ENCODE measurements at places on chromosomes 2 and 18. TPM values are rescaled to one million over a fixed set of nuclear protein-coding genes. Genes with fewer than 3 reads are reported as not detected.

FAM110C gene
- 0.10 TPM for total RNA-seq

DNA sequence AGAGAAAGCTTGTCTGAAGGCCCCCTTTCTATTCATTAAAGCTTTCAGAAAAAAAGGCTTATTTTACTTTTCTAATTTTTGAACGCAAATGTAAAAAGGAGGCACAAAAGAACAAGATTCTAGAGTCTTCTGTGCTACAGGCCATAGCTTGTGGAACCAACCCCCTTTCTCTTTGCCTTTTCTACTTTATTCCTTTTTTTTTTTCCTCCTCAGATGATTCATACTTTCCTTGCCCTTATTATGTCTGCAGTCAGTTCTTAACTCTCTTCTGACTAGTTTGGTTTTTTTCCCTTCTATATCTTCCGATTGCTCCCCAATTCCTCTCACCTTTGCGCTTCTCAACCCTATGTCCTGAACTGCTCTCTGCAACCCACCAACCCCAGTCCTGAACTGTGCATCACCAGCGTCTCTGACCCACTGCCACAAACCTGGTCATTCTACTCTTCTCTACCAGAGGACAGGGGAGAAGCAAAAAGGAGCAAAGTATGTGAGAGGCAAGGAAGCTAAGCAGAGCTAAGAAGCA is 56.9 kb upstream of the WIPF1 start:
- no peak for DNase-seq

GRCh38 chr2:186099826-186100225 is 361.2 kb downstream of the FSIP2 start:
- no peak for DNase-seq

DNA sequence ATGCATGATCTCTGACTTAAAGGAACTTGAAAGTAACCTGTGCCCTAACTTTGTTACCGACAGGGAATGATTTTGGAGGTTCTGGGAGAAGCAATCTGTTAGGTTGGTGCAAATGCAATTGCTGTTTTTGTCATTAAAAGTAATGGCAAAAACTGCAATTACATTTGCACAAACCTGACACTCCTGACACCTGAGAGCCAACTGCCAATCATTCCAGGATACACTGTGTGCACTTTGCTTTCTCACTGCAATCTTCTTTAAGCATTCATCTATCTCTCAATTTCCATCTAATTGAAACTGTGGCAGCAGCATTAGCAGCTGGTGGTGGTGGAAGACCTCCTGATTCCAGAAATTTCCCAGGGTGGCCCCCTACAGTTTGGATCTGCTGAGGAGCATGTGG is 87.6 kb upstream of the CYP1B1 start:
- no peak for DNase-seq

- no peak for DNase-seq
Observed at GRCh38 chr2:69945941-69946340, 15.5 kb downstream of the ASPRV1 start.

RAMP1 gene
- total RNA-seq, result 0.62 TPM

COL6A3 gene
- 2.5 TPM for total RNA-seq

CYP26B1 gene
- total RNA-seq, result not detected

ZNF804A gene
- total RNA-seq, result not detected

DNA sequence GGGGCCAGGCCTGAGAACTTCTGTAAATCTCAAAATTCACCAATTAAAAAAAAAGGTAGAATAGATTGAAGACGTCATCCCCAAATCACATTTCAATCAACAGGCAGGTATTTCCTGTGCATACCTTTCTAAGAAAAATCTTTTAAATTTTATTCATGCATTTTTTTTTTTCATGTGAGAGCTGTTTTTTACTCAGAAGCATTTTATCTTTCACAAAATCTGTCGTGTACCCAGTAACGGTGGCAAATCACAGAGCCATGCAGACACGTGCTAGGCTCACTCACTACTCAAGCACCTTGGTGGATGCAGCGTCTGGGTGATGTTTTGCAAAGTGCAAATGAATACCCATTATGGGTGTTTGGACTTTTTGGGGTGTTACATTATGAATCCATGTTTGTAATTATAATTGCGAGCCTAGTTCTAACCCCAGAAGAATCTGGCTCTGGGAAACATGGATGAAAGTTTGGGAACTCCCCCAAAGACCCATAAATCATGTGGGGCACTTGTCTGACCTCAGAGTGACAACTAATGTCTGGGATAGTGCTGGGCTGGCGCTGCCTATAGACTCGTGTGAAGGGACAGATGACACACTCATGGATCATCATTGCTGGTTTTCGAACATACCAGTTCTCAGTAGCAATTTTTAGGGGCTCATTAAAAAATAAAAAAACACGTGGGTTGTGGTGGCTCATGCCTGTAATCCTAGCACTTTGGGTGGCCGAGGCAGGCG is 335.2 kb downstream of the LPIN1 start:
- peak; percentile 30 for DNase-seq

GRCh38 chr2:36123995-36124394 is 231.6 kb upstream of the CRIM1 start:
- no peak for DNase-seq

NBAS gene
- total RNA-seq, result 45.5 TPM

- no peak for DNase-seq
Observed at GRCh38 chr2:45990131-45990530, 307.1 kb upstream of the EPAS1 start.

GCG gene
- total RNA-seq, result not detected

PIGN gene
- total RNA-seq, result 22.6 TPM

- no peak for DNase-seq
Observed at GRCh38 chr2:156006721-156007618, 325.6 kb downstream of the NR4A2 start.

- DNase-seq, result no peak
Observed at GRCh38 chr2:66679442-66679841, 244.5 kb downstream of the MEIS1 start.

DNA sequence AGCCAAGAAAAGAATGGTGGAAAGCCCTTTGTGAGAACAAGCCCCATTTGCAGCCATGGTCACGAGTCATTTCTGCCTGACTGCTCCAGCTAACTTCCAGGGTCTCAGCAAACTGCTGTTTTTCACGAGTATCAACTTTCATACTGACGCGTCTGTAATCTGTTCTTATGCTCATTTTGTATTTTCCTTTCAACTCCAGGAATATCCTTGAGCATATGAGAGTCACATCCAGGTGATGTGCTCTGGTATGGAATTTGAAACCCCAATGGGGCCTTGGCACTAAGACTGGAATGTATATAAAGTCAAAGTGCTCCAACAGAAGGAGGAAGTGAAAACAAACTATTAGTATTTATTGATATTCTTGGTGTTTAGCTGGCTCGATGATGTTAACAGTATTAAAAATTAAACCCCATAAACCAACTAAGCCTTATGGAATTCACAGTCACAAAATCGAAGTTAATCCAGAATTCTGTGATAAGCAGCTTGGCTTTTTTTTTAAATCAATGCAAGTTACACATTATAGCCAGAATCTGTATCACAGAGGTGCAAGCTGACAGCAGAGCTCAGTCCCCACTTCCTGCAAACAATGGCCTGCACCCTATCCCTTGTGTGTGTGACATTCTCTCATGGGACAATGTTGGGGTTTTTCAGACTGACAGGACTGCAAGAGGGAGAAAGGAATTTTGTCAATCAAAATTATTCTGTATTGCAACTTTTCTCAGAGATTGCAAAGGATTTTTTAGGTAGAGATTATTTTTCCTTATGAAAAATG is 26.1 kb downstream of the SLC14A1 start:
- DNase-seq, result no peak

MYCN gene
- total RNA-seq, result 0.19 TPM

DNA sequence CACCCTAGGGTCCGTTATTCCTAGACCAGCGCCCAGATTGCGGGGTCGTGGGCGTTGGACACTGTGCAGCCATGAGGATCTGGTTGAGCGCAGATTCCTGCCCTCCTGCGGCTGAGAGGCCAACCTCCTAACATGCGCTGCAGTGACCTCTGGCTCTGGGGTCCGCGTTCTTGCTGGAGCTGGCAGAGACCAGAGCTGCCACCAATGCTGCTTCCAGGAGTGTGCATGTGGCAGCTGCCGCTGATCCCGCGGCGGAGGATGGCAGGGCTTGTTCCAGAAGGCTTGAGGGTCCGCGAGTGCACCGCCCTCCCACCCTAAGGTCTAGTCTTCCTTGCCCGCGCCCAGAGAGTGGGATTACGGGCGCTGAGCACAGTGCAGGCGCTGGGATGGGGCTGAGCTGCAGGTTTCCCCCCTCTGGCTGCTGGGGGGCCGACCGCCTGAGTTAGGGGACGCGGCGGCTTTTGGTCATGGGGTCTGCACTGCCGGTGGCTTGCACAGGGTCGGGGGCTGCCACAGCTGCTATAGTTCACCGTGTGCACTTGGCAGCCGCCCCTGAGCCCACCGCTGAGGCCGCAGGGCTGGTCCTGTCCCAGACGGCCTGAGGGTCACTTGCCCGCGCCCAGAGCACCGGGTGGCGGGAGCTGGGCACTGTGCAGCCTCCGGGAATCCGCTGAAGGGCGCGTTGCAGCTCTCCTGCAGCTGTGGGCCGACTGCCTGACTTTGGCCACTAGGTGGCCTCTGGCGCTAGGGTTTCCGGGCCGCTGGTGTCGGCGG is 145.9 kb downstream of the CCDC74A start:
- DNase-seq, result peak; percentile 77

DNA sequence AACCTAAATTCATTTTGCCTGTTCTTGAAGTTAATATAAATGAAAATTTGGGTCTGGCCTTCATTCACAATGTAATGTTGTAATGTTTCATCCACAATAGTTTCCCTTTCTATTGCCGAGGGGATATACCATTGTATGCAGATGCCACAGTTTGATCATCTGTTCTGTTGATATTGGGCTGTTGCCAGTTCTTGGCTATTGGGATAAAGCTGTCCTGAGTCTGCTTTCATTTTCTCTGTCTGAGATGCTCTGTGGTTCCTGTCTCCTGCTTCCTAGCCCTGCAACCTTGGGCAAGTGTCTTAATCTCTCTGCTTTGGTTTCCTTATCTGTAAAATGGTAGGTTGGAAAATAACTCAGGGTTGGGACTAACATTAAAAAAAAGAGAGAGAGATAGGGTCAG is 25.2 kb downstream of the B3GNT2 start:
- DNase-seq, result no peak

- DNase-seq, result peak; percentile 31
Observed at GRCh38 chr2:80073134-80073561, 231.4 kb downstream of the LRRTM1 start.

- no peak for DNase-seq
Observed at GRCh38 chr18:24111936-24112335, 26.9 kb upstream of the CABYR start.

GPR45 gene
- not detected for total RNA-seq

SLC38A11 gene
- not detected for total RNA-seq

RAD51AP2 gene
- not detected for total RNA-seq

DNA sequence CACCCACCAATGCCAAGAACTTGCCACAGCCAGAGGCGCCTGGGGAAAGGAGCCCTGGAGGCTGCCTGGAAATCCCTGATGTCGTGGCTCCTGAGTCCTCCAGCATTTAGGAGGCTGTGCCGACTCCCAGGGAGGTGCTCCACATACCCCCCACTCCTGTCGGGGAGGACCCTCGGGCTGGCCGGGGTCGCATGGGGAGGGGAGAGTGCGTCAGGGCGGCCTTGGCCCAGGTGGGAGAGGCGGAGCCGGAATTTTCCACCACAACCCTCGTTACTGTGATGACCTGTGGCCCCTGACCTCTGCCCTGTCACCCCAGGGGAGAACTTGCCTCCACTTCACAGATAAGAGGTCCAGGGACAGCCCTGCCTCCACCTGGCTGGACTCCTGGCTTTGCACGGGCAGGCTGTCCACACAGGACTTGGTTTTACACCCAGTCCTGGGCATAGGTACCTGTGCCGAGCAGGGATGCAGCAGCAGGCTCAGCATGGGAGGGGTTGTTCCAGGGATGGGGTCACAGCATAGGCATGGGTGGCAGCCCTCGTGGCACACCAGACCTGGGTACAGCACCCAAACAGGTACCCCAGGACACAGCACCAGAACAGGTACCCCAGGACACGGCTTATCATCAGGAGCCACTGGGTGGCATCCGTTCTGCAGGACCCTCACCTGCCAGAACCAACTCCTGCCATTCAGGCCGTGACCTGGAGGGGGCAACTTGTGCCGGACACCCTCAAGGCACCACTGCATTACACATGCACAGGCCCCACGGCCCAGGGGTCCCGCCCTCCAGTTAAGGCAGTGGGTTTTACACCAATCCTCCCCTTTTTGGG is 12.3 kb upstream of the AGXT start:
- no peak for DNase-seq

GRCh38 chr2:85137156-85137555 is 4.0 kb downstream of the TCF7L1 start:
- DNase-seq, result no peak

DNA sequence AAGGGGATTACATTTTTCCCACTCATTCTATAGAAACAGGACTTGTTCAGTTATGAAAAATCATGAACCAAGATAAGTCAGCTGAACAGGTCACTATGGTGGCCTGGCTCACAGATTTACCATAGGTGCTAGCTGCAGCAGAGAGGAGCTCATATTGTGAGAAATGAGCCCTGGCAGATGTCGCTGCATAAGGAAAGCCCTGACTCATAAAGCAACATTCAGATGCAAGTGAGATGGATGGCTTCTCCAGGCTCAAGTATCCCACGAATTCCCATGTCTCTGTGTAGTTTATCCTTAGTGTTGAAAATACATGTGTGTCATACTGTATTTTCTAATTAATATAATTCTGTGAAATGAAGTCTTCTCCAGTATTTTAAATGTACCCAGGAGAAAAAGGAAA is 115.0 kb upstream of the LHCGR start:
- DNase-seq, result no peak

ERBB4 gene
- total RNA-seq, result not detected

TRIM43 gene
- not detected for total RNA-seq

FZD7 gene
- total RNA-seq, result 0.17 TPM

- DNase-seq, result no peak
Observed at GRCh38 chr18:11042247-11042646, 107.1 kb downstream of the PIEZO2 start.

DNA sequence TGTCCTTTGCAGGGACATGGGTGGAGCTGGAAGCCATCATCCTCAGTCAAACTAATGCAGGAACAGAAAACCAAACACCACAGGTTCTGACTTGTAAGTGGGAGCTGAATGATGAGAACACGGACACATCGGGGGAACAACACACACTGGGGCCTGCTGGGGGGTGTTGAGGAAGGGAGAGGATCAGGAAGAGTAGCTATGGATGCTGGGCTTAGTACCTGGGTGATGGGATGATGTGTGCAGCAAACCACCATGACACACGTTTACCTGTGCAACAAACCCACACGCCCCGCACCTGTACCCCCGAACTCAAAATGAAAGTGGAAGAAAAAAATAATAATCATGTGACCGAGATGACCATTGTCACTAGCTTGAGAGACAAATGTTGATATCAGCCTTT is 114.7 kb downstream of the NDUFA10 start:
- DNase-seq, result no peak

DNA sequence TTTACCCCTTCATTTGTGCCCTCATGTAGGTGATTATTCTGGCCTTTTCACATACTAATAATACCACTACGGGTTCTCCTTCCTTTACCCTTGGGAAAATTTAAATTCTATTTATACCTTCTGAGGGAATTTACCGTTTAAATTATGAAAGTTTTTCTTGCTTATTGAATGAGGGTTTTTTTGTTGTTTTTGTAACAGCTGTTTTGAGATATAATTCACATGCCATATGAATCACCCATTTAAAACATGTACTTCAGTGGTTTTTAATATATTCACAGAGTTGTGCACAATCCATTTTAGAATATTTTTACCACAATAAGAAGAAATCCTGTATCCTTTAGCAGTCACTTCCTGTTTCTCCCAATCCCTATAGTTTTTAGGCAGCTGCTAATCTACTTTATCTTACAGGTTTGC is 54.7 kb downstream of the EML4 start:
- no peak for DNase-seq

GRCh38 chr2:29405707-29406106 is 290.5 kb downstream of the CLIP4 start:
- no peak for DNase-seq
